Stimulated activated CD8-positive, alpha-beta memory T cell treated with anti-CD3 and anti-CD28 coated beads, Interleukin-15, amount 100 ng/mL, for 48 hours (primary cell): ENCODE measurements at places on chromosomes 3 and 15.

- no peak for DNase-seq
Observed at GRCh38 chr15:36953346-36953745, 147.0 kb downstream of the MEIS2 start.

GRCh38 chr3:71972031-71972430, 187.1 kb upstream of the PROK2 start:
- no peak for DNase-seq

DNA sequence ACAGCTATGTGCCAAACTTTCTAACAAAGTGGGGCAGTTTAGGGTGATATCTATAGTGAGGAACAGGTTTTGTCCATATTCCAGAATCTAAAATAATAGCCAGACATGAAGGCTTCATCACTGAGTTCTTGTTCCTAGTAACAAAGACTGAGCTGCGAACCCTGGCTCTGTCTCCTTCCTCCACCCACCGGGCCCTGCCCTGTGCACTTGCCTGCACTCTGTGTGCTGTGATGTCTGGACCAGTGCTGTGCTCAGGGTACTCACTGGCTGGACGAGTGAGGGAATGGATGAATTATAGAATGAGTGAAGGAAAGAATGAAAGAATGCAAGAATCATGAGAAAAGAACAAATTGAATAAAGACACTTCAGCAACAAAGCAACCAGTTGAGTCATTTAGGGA, 8.9 kb upstream of the NMNAT3 start:
- DNase-seq, result no peak

DNA sequence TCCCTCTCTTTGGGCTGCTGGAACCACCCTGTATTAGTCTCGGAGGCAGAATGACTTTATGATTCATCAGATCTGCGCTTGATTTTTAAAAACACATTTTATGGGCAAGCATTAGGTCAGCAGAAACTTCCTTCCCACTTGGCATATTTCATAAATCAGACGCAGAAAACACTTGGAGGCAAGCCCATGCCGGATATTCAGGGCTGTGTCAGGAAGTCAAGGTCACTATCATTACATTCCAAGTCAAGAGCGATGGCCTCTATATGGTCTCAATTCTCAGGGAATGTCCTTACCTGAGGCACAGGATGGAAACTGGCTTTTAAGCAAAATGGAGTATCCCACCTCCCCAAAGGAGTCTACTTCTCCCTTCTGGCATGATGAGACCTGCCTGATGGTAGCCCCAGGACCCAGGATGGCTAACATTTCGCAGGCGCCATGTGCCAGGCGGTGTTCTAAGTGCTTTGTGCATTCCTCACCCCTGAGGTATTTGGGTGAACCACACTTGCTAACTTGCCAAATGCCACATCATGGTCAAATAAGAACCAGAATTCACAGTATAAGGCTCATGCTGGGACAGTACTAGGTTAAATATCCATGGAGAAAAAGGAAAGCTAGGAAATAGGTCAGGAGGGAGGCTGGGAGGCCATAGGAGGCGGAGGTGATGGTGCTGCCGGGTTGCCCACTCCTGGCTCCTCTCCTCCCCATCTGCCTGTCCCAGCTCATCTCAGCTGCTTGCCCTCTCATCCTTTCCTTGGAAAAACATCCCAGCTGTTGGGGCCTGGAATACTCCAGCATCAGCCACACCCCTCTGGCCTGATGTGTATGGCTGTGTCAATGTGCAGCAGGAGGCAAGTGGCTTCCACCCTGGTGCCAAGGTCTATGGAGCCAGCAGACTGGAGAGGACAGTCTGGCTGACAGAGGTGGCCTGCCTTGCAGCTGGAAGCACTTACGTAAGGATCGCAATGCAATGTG, 18.8 kb downstream of the BCL2L10 start:
- DNase-seq, result no peak

- no peak for DNase-seq
Observed at GRCh38 chr15:77901921-77902750, 175.4 kb downstream of the TBC1D2B start.

DNA sequence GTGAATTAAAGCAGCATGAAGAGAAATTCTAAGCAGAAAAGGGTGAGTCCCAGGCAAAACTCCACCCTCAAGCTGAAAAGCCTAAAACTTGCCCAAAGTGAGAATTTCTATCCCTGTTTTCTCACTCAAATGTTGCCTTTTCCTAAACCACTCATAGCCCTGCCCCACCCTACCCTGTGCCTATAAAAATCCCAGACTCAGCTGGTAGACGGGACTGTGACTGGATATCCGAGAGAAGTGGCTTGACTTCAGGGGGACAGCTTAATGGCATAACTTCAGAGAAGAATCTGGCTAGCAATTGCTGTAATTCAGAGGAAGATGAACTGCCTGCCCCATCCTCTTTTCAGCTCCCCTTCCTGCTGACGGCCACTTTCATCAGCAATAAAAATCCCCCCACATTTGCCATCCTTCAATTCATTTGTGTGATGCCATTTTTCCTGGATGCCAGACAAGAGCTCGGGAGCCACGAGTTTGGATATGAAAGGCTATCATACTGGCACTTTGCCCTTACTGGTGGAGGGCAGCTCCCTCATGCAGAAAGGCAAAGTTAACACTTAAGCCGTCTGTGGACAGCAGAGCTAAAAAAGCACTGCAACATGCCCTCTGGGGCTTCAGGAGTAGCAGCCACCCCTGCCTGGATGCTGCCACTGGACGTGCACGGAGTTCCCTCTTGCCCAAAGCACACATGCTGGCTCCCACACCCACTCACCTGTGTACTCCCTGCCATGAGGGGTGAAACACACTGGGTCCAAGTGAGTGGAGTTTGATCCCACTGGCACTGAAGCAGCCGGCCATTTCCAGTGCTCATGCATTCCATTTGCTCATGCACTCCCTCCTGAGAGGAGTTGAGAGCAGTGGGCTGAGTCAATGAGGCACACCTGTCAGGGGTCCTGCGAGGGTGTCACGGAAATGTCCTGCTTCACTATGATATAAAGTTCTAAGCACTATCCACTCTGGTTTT, 670.6 kb downstream of the PLOD2 start:
- DNase-seq, result no peak

DNA sequence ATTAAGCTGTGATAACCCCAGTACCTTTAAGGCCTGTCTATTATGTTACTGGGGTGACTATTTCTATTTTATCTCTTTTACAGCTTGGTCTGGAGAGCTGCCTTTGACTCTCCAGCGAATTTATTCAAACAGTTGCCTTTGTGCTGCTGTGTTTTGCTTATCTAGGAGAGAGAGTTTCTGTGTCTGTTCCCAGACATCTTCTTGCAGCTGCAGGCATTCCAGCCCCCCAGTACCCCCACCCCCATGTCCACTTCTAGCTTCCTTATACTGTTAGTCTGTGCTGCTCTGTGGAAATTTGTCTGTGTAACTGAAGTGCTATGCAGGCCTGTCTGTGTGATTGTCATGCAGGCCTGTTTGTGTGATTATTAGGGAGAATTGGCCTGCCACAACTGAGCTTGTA, 713.7 kb upstream of the SEMA6D start:
- DNase-seq, result no peak

DNA sequence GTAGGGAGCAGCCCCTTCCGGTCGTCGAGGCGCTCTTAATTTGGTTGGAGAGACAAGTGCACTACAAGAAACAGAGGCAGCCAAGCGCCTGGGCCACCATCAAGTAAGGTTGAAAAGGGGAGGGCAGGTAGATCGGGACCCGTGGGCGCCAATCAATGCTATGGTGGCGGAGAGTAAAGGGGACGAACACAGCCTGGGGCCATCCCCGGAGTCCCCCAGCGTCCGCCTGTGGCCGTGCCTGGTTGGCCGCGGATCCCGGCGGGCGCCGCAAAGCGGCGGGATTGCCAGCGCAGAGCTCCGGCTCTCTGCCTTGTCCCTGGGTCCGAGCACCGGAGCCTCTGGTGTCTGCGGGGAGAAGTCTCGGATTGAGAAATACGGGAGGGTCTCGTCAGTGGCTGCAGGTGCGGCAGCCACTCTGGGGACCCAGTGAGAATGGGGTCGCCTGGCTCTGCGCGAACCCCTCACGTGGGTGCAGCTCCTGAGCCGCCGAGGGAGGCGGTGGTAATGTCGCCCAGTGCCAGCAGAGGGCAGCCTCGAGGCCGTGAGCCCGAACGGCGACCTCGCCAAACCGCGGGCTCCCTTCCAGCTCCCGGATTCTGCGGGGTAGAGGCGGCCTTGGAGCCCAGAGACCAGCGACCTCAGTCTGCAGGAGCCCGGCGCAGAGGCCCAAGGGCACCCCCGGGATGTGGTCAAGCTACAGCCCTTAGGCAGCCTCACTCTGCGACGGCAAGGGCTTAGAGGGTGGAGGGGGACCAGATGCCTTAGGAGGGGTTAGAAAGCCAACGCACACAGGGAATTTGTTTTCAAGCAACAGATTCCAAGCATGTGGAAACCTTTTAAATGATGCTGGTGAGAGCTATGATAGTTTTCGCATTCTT, 10.8 kb downstream of the FOXL2 start:
- peak; percentile 48 for DNase-seq

DNA sequence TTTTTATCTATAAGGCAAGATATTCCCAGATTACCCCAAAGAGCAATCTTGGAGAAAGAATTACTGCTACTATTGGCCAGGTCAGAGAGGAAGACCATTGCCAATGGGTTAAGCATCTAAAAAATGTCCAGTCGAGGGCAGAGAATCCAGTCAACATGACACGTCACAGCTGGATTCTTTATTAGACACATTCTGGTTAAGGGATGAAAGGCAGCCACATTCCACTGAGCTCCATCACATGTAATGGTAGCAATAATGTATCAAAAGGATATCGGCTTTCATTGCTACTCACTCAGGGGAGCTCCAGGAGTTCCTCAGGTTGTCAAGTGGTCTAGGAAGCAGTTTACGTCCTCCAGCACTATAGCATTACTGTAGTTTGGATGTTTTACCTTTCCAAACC, 421.1 kb downstream of the PLOD2 start:
- DNase-seq, result no peak

DNA sequence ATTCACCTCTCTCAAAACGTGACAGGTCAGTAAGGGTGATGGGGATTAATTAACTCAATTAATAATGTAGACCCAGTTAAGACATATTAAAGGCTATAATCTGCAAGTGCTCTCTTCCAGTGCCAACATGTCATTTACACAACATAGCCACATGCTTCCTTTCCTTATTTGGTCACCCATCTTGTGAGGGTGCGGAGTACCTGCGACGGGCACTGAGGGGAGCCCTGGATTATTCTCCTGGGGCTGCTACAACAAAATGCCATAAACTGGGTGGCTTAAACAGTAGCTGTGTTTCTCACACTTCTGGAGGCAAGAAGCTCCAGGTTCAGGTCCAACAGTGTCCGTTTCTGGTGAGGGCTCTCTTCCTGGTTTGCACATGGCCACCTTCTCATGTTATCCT, 157.4 kb upstream of the LRTM1 start:
- DNase-seq, result no peak

- DNase-seq, result no peak
Observed at GRCh38 chr3:73605861-73606260, 18.9 kb downstream of the PDZRN3 start.
